ENCODE measurements at places on chromosomes 16 and 17.

DNA sequence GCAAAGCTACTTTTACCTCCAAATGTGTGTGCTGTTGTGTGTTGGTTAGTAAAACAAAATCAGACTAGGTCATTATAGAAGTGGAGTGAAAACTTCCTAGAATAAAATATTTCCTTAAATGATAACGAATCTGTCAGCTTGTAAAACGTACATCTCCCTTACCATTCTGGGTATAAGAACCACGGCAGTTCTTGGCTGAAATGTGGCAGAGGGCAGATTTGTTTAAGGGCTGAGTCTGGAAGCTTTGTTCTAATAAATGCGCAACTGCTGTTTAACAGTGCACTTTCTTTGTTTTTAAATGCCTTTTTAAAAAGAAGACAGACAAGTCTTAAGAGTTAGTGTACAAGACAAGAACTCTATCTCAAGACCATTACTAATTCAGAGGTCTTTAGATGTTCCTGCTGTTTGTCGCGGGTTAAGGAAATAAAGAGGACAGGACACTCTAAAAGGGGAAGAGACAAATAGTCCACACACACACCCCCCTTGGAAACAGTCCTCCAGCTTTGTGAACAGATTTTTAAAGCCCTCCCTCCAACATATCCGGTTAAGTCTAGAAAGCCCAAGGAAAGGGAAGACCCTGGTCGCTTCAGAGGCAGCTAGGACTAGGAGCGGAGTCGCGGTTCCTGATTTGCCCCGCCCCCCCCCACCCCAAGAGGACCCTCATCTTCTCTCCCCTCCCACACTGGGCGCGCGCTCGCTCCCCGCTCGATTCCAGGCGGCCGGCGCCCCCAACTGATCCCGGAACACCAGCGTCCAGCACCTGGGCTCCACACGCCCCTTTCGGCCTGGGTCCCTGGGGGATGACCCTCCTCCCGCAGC, 658 bp downstream of the SYNRG start:
- no peak for DNase-seq

DNA sequence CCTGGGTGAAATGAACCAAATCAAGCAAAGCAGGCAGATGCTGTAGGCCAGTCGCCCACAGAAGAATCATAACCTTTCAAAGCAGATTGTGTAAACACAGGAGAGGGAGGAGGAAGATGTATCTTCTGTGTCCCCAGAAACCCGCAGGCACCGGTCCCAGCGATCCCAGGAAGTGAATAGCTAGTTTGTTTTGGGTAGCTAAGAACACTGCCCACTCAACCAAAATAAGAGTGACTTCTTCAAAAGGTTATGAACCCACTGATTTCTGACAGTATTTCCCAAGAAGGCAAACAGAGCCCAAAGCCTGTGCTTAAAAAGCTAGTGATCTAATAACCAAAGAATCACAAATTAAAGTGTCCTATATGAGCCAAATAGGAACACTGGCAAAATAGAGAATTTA, 67.8 kb downstream of the GRIN2A start:
- DNase-seq = no peak

DNA sequence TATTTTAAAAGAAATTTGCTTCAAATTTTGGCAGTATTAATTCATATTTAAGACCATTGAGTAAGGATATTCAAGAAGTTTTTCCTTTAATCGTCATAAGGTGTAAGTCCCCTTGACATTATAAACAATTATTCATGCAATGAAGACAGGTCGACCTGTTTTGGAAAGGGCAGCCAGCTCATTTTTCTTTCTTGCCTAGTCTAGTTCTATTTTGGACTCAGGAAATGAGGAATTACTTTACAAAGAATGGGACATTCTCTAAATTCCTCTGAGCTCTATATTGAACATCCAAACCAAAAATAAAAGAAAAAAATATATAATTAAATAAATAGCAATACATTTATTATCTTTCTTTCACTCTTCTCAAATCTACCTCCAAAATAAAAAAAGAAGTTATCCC, 595.6 kb upstream of the KIF2B start:
- DNase-seq = no peak

- DNase-seq = no peak
Measured at GRCh38 chr17:79950306-79950705, 85.4 kb downstream of the TBC1D16 start.

- DNase-seq = no peak
Measured at GRCh38 chr16:57637020-57637419, 8.6 kb downstream of the ADGRG1 start.

DNA sequence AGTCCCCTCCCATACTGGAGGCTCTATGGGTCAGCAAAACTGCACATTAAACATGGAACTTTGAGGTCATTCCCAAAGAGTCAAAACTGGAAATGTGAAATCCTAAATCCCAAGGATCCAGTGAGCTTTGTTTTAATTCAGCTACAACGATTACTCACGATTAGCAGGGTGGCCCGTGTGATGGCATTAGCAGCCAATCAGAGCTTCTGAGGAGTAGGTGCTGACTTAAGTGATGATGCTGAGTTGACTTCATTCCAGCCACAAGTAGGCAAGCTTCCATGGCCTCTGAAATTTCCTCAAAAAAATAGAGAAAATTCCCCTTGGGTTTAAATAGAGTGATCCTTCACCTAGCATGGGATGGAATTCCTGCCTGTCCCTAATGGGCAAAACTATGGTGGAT, 28.1 kb upstream of the BEAN1 start:
- DNase-seq = no peak

GRCh38 chr16:11171448-11171709, 84.6 kb downstream of the SOCS1 start:
- no peak for DNase-seq

GRCh38 chr17:78307887-78308638, 51.8 kb downstream of the SOCS3 start:
- DNase-seq = no peak

DNA sequence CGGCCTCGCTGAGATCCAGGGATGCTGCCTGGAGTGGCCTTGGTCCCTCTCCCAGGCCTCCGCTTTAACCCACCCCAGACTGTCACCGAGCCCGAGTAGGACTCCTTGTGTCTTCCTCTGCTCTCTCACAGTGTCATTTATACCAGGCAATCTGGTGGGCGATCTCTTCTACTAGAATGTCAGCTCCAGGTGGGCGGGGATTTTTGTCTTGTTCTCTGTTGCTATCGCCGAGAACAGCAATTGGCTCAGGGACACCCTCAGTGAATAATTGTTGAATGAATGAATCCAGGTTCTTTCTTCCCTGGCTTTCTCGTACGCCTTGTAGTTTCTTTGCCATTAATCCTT, 591 bp downstream of the DHX38 start:
- no peak for DNase-seq

GRCh38 chr16:74888232-74888862, 96.6 kb downstream of the WDR59 start:
- no peak for DNase-seq

DNA sequence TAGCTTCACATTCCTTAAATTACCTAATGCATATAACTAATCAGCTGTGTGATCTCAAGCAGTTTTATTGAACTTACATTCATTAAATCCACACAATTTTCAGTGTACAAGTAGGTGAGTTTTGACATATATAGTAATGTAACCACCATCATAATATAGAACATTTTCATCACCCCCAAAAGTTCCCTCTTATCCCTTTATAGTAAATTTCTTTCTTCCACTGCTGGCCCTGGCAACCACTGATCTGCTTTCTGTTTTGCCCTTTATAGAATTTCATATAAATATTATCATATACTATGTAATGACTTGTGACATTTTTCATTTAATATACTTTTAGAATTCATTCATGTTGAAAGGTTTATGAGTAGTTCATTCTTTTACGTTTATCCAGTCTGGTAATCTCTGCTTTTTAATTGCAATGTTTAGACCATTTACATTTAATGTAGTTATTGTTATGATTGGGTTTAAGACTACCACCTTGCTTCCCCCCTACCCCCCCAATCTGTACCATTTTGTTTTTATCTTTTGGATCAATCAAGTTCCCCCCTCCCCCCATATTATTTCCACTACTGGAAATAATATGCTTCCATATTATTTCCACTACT, 125.3 kb upstream of the NACA2 start:
- no peak for DNase-seq

GRCh38 chr17:29176558-29177351, 3.4 kb downstream of the MYO18A start:
- DNase-seq = no peak

- DNase-seq = no peak
Measured at GRCh38 chr16:55480228-55480655, 1.2 kb downstream of the MMP2 start.

DNA sequence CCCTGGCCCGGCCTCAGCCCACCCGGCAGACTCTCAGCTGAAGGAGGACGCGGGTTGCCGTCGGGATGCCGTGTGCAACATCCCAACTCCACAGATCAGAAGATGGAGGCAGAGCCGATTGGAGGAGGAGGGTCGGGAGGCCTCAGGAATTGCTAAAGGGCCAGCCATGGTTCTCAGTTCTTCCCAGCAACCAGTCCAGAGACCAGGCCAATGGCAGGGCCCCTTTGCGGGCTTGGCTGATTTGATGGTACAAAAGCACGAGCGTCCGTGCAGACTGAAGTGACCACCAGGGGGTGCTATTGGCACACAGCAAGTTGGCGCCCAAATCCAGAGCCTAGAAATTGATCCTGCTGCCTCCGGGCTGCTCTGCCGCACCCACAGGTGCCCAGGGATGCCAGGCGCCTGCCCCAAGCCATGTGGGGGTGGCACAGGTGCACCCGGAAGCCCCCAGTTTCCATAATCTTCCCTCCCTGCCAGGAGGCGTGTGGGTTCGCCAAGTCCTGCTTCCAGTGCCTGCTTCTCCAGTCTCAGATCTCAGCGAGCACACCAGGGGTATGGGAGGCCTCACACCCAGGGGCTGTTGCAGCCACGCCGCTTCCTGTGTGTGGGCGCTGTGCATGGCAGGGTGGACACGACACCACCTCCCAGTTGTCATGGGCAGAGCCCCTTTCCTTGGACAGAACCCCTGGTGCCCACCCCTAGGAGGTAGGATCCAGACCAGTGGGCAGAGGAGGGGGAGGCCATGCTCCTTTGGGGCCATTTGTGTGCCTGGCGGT, 7.1 kb upstream of the TEX19 start:
- DNase-seq = peak; percentile 72

DNA sequence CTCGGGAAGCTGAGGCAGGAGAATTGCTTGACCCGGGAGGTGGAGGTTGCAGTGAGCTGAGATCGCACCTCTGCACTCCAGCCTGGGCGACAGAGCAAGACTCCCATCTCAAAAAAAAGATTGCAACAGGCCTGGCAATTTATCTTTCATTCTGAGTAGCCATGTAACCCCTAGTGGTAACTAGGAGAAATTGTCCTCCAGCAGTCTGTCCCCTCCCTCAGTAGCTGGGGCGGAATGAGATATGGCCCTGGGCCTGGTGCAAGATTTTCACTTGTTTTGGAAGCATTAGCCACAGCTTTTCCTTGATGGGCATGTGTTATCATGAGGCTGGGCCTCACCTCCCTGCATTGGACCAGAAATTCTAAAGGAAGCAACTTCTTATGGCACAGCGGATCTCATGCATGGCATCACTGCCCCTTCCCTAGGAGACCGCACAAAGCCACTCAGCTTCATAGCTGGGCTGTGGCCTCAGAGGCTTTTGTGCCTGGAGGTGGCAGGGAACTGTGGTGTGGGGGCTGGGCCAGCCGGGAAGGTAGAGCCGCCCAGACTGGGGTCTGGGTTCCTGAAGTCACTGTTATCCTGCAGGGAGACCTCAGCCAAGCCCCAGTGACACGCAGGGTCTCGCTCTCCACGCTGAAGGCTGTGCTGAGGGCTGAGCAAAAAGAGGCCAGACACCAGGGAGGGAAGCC, 13.4 kb downstream of the NATD1 start:
- no peak for DNase-seq

DNA sequence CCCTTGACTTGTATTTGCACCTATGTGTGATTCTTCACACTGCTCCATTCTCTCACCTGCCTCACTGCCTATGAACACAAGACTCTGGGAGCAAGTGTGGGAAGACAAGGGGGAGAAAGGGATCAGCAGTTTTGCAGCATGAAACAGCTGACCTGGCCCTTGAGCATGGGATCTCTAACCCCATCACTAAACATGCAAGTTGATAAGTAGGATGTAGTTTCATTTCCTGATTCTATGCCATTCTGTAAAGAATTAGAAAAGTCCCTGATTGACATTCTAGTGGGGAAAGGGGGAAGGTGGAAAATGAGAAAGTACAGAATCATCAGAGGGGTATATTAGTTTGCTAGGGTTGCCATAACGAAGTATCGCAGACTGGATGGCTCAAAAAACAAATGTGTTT, 25.3 kb upstream of the MYOCD start:
- no peak for DNase-seq

GRCh38 chr17:39151943-39152818, 744 bp upstream of the PLXDC1 start:
- no peak for DNase-seq

DNA sequence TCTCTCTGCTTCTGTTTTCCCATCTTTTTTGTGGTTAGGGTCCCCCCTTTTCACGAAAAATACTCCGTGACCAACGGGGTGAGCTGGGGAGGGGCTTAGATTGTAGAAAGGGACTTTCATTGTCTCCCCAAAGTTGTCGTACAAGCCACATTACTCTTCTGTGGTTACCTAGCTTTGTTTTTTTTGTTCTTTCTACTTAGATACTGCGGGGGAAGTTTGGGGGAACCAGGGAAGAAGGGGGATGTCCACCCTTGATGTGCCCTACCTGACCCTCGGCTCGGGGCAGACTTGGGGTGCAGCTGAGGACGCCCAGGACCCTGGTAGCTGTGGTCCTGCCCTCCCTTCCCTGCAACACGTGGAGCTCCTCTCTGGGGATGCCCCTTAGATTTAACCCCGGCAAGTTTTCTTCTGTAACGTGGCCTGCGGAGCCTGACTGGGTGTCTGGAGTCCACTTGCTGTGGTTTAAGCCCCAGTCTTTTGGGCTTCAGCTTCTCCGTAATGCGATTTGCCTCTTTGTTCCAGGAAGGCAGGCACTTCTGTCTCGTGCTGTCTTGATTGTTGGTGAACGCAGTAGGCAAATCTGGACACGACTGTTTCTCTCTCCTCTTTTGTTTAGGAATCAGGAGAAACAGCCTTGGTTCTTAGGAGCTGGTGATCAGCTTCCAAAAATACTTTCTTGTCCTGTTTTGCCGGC, 892 bp downstream of the ABCC1 start:
- no peak for DNase-seq

Measured in stimulated activated CD8-positive, alpha-beta memory T cell treated with anti-CD3 and anti-CD28 coated beads, Interleukin-15, amount 100 ng/mL, for 1 hour (primary cell).